ENCODE measurements at places on chromosomes 3 and 15.

DNA sequence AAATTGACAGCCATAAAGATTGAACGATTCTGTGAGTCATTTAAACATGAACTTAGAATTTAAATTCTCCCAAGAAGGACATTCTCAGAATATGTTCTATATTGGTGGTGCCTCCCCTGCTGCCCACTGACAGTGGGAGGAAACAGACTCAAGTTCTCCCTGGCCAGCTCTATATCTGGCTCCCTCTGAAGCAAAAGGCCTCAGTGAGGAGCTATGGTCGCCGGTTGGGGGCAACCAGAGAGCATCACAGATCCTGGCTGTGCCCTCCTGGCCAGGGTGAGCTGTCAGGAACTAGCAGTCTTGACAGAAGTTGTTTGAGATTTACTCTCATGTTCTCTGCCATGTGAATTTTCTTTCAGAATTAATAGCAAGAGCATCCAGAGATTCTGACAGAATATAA is 285.5 kb downstream of the NTRK3 start:
- DNase-seq: peak; percentile 53
- no peak overlapping the region for H3K4me3 ChIP-seq
- H3K4me1 ChIP-seq: peaks cover 6% of the 10 kb centered on the region

GRCh38 chr3:64244011-64244942 is 19.0 kb upstream of the PRICKLE2 start:
- H3K27me3 ChIP-seq: no peaks in the 10 kb centered on the region
- no peak overlapping the region for H3K27ac ChIP-seq
- no peak for DNase-seq
- no peak overlapping the region for H3K4me3 ChIP-seq
- H3K4me1 ChIP-seq: peaks cover 2% of the 10 kb centered on the region

DNA sequence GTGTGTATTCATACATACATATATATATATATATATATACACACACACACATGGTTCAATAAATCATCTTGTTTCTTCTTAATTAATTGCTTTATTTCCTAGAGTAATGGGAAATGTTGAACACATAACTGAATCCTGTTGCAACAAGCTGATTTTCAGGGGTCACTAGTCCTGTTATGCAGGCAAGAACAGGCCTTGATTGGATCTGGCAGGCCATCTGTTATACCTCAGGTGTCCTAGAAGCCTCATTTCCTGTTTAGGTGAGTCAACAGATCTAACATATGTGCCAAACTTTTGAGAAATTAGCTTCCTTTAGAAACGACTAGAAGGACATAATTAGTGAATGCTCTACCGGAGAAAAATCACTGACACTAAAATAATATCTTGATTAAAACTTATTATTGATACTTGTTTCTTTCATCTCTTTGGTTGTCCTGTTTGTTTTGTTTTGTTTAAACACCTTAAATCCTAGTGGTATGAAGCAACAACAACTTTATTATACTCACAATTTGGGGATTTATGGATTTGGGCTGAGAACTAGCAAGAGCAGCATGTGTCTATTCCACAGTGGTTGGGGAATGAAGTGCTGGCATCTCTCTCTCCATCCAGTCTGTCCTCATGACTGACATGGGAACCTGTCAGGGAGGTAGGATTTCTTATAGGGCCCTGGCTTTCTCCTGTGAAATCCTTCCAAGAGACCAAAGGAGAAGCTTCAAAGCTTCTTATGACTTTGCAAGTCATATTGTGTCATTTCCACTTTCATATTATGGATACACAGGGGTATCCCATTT is 552.6 kb downstream of the NSUN3 start:
- no peak overlapping the region for H3K4me3 ChIP-seq
- no peaks in the 10 kb centered on the region for H3K27me3 ChIP-seq
- no peak overlapping the region for H3K27ac ChIP-seq
- no peak for DNase-seq
- no peaks in the 10 kb centered on the region for H3K4me1 ChIP-seq
- H3K36me3 ChIP-seq: no peaks in the 10 kb centered on the region

- no peak overlapping the region for H3K4me3 ChIP-seq
- no peaks in the 10 kb centered on the region for H3K36me3 ChIP-seq
These were observed 384.4 kb upstream of the C2CD4B start for GRCh38 chr15:62549345-62549970.

DNA sequence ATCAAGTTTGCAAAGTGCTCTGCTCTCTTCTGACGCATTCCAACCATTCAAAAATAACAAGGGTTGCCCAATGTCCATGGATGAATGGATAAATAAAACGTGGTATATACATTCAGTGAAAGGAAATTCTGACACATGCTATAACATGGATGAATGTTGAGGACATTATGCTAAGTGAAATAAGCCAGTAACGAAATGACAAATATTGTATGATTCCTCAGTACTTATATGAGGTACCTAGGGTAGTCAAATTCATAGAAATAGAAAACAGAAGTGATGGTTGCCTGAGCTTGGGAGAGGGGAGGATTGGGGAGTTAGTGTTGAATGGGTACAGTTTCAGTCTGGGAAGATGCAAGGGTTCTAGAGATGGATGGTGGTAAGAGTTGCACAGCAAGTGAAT is 33.9 kb downstream of the SH3BP5 start:
- peaks cover 12% of the 10 kb centered on the region for H3K36me3 ChIP-seq
- H3K27me3 ChIP-seq: no peaks in the 10 kb centered on the region
- no peak overlapping the region for H3K4me3 ChIP-seq
- no peak overlapping the region for H3K27ac ChIP-seq
- DNase-seq: no peak

DNA sequence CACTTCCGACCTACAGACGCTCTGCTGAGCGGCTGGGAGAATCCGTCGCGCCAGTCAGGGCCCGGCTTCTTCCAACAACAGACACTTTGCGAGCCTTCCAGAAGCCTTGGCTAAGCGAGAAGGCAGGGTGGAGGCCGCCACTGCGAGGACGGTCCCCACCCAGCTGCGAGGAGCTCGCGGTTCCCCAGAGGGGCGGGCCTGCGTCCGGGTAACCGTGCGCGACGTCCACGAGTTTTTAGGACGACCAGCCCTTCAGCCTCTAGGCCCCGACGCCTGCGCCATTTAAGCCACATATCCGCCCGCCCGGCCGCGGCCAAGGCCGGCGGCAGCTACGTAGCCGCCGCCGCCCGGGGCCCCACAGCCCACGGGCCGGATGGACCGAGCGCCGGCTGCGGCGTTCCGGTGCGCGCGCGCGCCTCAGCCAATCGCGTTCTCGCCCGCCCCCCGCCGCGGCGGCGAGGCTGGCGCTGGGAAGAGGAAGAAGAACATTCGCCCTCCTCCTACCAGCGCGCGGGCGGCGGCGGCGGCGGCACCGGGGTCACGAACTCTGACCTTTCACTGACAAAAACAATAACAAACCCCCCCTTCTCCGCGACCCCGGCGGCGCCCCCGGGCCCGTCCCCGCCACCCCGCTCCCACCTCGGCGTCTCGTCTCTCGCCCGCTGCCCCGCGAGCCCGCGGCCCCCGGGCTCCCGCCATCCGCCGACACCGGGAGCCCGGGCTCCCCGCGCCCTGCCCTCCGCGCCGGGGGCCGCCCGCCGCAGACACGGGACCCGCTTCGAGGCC is at the start of gene NR2C2:
Gene NR2C2, plus strand, starts transcription at position 484 of the 786 bp plus-strand sequence. CDS start 56,332 bp downstream, outside the sequence.
- no peaks in the 10 kb centered on the region for H3K4me1 ChIP-seq
- peak; percentile 65 for DNase-seq
- H3K27ac ChIP-seq: peak within 1 kb of the TSS; percentile 98
- no peaks in the 10 kb centered on the region for H3K27me3 ChIP-seq

GRCh38 chr3:17982211-17982880 is 239.9 kb upstream of the TBC1D5 start:
- no peaks in the 10 kb centered on the region for H3K27me3 ChIP-seq
- H3K4me3 ChIP-seq: no peak overlapping the region
- no peak overlapping the region for H3K27ac ChIP-seq
- H3K36me3 ChIP-seq: no peaks in the 10 kb centered on the region
- no peak for DNase-seq

DNA sequence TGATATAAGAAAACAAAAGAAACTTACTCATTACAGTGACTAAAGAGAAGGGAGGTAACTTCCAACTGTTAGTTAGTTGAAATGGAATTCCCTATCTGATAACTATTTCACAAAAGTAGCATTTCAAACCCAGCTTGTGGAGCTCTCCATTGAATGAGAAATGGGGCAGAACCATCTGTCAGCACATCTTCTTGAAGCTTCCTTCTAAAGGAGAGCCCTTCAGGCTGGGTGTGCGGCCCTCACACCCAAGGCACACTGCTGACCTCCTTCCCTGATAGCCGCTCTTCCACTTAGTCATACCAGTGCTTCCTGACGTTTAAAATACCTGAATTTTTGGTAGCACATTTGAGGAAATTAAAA is 28.1 kb upstream of the VEPH1 start:
- no peak overlapping the region for H3K27ac ChIP-seq
- no peaks in the 10 kb centered on the region for H3K27me3 ChIP-seq
- no peak for DNase-seq
- H3K4me3 ChIP-seq: no peak overlapping the region
- no peaks in the 10 kb centered on the region for H3K36me3 ChIP-seq
- H3K4me1 ChIP-seq: no peaks in the 10 kb centered on the region

DNA sequence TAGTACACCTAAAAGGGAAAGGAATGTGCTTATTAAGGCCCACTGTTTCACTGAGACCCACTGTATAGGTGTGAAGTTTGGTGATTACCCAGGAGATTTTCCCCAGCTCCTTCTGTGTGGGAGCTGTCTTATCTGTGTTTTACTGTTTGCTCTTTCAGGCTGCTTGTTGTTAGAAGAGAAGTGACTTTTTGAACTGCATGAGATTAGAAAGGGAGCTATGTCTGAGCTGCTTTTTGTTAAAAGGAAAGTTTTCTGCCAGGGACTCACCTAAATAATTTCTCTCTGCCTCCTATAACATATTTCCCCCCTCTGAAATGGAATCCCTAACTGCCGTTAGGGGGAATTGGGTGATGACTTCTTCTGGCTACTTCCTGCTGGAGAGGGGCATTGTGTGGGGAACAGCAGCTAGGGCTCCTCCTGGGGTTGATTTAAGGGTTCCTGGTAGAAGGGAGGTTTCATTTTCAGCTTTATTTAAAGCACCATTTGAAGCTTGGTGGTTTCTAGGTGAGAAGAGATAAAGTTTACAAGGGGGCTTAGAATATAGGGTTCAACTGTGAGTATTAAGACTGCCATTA is 77.1 kb upstream of the ATP11B start:
- DNase-seq: no peak
- H3K4me1 ChIP-seq: no peaks in the 10 kb centered on the region
- no peaks in the 10 kb centered on the region for H3K36me3 ChIP-seq
- H3K27me3 ChIP-seq: no peaks in the 10 kb centered on the region

DNA sequence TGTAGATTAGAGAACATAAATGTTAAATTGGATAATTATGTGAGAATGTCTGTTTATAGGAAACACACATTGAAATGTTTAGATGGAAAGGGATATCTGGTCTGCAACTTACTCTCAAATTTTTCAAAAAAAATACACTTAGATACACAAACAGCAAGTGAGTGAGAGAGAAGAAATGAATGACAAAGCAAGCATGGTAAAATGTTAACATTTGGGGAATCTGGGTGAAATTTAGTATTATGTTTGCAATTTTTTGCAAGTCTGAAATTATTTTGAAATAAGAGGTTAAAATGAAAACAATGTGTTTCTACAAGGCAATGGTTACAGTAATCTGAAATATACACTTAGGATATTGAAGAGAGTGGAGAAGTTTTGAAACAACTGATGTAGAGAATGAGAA is 134.3 kb downstream of the GLDN start:
- no peak overlapping the region for H3K27ac ChIP-seq
- H3K36me3 ChIP-seq: no peaks in the 10 kb centered on the region
- H3K4me3 ChIP-seq: no peak overlapping the region
- H3K27me3 ChIP-seq: no peaks in the 10 kb centered on the region

DNA sequence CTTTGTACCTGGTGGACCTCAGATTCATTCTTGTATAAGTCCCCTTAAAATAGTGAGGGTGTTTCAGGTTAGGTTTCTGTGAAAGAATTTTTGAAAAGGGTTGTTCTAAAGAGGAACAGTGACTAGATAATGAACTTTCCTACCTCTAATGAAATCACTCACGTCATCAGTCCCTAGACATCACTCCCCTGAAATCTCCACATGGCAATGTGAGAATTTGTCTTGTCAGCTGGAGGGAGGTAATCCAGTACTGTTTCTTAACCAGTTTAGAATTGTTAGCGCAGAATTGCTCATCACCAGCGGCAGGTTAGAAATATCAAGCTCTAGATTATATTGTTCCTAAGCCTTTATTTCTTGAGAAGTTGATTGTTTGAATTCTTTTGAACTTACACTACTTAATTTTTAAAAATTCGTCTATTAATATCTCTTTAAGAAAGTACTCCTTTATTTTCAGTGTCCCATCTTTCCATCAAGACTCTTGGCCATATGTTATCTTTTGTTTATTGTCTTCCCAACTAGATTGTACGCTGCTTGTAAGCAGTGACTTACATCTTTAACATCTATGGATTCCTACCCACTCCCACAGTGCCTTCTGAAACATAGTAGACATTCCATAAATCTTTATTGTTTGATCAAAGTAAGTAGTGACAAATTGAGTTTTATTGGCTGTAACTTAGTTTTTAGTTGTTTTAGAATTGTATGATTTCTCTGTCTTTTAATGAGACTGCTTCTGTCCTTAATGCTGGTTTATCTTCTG is 52.8 kb downstream of the RASA2 start:
- no peak for DNase-seq
- no peaks in the 10 kb centered on the region for H3K4me1 ChIP-seq
- H3K27me3 ChIP-seq: no peaks in the 10 kb centered on the region
- H3K4me3 ChIP-seq: no peak overlapping the region
- H3K36me3 ChIP-seq: peaks cover 27% of the 10 kb centered on the region

DNA sequence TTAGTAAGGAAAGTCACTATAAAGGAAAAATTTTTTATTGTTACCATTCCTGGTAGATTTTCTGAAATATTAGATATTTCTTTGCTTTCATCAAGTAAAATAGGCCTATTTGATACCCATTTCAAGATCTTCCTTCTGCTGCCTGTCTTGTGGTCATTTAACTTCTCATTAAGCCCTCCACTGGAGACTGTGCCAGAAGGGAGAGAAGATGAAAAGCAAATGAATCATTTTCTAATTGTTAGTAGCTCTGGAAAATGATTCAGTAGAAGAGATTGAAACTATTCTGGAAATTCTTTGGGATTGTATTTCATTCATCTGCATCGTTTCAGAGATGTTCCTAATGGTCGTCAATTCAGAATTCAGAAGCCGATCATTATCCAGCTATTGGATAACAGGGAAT is 3.2 kb downstream of the KCTD6 start:
- no peaks in the 10 kb centered on the region for H3K36me3 ChIP-seq
- H3K27ac ChIP-seq: no peak overlapping the region
- peaks cover 5% of the 10 kb centered on the region for H3K4me1 ChIP-seq
- DNase-seq: no peak
- H3K4me3 ChIP-seq: no peak overlapping the region

GRCh38 chr3:135090020-135090717 is 295.1 kb downstream of the EPHB1 start:
- peak; percentile 8 for DNase-seq
- H3K4me1 ChIP-seq: no peaks in the 10 kb centered on the region
- no peaks in the 10 kb centered on the region for H3K36me3 ChIP-seq
- no peaks in the 10 kb centered on the region for H3K27me3 ChIP-seq

Measured in ascending aorta (tissue), 2 donors.